ENCODE measurements at places on chromosomes 13 and 19.

GRCh38 chr19:38072776-38073750, 151.0 kb downstream of the DPF1 start:
- DNase-seq = no peak

GRCh38 chr13:113431171-113431570, 22.1 kb downstream of the ADPRHL1 start:
- no peak for DNase-seq

DNA sequence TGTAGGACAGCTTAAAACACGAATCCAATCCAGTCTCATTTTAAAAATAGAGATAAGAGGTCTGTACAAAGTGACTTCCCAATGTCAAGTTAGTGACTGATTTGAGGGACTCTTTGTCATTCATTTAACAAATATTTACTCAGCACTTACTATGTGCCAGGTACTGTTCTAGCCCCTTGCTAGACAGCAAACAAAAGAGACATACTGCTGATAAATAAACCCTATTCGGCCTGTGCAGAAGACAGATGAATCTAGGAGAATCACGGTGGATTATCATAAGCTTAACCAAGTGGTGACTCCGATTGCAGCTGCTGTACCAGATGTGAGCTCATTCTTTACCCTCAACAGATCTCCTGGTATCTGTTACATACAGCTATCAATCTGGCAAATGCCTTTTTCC, 6.4 kb upstream of the ELF1 start:
- DNase-seq = no peak

DNA sequence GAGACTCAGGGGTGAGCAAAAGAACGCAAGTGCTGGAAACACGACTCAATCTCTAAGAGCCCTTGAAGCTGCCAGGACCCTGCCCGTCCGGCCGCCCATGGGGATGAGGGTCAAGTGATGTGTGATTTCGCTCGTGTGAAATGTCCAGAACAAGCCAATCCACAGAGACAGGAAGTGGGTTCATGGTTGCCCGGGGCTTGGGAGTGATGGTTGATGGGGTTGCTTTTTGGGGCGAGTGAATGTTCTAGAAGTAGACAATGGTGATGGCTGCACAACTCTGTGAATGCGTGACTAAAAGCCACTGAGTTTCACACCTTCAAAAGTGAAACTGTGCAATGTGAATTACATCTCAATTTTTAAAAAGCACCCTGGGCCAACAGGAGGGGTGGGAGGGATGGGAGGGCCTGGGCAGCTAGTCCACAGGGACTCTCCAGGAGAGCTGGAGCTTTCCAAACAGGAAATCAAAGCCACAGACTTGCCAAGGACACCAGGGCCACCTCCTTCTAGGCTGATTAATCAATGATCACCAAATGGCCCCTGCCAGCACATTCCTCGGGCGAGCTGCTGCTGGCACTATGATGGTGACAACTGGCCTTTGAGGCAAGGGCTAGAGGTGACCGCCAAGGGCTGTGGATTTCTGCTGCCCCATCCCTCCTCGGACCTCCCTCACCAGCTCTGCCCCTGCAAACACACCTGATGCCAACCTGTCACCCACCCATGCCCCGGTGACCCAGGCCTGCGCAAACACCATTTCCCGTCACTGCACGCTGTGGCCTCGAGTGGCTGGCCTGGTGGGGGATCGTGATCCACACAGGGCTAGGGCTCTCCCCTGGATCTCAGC, 14.0 kb downstream of the DPP9 start:
- DNase-seq = no peak

DNA sequence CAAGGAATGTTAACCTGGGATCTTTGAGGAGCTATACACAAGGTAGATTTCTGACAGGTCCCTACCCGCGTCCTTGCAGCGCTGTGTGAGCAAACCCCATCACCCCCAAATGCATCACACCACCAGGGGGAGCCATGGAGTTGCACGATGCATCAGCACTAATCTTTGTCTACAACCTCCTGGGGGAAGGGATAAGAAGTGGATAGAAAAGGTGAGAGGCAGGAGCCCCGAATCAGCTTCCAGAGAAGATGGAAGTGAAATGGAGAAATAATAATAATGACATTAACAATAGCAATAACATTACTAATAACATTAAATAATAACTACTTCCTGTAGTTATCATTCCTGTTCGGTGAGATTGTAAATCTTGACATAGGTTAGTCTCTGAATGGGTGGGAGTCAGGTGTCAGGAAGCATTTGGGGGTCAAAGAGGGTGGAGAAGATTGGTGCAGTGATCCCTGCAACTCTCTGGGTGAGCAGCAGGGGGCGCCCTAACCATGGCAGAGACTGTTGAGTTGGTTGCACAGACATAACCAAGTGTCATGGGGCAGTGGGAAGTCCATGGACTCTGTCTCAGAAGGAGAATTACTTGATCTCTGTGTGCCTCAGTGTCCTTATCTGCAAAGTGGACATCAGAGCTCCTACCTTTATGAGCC, 16.5 kb downstream of the SIGLEC7 start:
- DNase-seq = peak; percentile 88

- no peak for DNase-seq
Observed at GRCh38 chr13:74930402-74931165, 551.4 kb downstream of the TBC1D4 start.

DNA sequence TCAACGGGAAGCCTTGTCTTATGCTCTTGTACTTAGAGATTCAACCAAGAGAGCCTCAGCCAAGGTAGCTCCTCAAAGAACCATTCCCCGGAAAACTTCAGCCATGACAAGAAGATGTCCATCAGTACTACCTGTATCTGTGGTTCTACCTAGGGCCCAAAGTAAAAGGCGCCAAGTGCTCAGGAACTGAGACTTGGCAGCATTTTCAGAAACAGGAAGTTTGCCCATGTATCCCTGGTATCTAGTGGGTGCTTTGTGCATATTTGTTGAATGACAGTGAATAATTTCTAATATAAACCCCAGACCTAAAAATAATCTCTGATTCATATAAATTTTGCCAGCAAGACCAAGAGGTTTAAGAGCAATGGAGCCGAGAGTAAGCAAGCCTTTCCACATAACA, 7.2 kb downstream of the FAM216B start:
- DNase-seq = no peak

DNA sequence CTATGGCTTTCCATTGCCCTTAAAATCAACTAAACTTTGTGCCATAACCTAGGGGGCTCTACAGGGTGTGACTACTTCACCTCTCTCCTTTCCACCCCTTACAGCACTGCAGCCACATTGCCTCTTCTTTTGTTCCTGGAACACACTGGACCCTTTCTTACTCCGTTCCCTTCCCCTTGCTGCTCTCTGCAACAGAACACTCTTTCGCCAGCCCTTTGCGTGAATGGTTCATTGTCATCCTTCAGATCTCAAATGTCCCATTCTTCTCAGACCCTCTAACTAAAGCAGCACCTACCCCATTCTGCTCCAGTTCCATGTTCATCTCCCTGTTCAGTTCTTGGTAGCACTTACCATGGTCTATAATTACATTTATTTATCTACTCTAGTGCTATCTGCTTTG, 208.3 kb downstream of the OXGR1 start:
- DNase-seq = no peak

DNA sequence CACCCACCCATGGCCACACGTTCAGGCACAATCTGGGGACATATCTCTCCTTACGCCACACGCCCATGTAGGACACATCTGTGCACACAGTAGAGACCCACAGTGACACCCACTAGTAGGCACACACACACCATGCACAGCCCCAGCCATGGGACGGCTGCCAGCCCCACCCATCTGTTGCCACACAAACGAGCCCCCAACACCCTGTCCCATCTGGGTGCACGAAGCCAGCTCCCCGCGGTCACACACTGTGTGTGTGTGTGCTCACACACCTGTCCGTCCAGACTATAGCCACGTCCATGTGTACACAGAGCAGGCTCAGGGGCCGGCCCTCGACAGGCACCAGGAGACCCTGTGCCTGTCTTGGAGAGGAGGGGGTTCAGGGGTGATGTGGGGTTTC, 10.6 kb downstream of the ERFL start:
- no peak for DNase-seq

DNA sequence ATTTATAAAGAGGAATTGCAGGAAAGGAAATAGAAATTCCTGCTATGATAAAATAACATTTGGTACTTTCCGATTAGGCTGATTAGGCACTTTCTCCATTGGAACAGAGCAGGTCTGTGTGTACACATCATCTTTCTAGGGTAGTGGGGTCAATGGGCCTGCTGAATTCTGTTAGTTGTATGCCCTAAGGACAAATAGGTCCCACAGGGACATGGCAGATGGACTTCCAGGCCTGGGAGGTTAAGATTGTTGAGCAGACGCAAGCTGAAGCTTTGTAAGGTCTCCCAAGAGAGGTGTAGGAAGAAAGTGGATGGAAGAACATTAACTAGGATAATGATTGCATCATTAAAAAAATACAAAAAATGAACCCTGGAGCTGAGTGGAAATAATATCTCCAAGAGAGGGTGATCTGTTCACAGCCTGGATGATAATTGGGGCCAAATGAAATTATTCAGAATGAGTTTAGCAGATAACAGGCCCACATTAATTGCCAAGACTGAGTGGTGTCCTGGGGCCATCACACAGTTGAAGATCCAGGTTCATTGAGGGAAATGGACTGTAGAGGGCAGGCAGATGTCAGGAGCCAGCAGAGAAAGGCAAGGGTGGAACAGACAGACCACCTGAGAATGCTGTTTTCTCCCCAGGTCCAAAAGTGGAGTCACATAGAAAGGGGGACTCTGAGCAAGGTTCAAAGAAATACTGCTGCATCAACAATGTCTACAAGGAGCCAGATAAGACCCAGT, 215.1 kb downstream of the DNAJC15 start:
- no peak for DNase-seq

GRCh38 chr19:49781394-49781793, 14.6 kb downstream of the AP2A1 start:
- no peak for DNase-seq

DNA sequence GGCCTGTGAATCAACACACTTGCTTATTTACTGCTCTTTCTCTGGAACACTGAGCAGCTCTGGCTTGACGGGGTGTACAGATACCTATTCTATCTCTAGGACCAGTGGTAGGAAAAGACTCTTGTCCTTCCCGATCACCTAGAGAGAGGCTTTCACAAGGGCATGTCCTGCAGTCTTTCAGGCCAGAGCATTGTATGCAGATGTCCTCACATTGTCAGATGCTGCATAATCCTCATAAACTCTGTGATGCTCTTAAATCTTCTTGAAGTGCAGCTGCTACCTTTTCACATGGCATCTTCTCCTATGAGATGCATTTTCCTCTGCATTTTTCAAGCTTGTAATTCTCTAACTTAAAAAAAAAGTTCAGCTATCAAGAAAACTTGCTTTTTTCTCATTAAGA, 369.4 kb downstream of the OLFM4 start:
- DNase-seq = no peak

GRCh38 chr19:35013820-35014754, 14.0 kb downstream of the GRAMD1A start:
- DNase-seq = peak; percentile 31

DNA sequence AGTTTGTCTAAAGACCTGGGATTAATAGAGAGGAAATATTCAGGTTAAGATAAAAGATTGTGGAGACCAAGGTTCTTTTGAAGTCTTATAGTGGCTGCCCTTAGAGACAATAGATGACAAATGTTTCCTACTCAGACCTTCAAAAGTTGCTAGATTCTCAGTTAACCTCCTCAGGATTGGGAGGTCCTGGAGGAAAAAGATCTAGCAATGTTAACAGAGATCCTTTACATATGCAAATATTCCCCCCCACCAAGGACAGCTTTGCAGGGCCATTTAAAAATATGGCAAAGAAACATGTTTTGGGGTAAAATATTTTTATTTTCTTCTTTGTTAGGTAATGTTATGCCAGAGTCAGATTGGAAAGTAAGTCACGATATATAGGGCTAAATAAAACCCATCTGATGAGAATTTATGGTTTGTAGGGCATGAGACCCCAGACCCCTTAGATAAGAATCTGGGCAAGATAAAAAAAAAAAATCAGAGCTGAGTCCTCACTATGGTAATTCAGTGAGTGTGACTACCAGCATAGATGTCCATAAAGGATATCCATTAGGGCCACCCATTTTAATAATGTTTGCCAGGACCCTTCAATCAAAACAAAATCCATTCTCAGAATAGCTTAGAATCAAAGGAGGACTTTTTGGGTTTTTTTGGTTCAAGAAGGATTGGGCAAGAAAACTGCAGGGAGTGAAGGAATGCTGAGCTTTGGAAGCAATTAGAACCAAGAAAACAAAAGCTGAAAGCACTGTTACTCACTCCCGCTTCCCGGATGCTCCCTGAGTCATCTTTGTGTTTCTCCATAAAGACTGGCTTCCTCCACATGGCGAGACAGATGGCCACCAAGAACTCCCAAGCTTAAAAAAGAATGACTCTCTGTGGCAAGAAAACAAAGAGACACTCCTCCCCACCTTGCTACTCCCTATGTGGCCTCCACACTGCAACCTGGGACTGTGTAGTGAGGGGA, 28.2 kb downstream of the VSTM1 start:
- DNase-seq = no peak

GRCh38 chr19:35332817-35333216, 3.8 kb downstream of the CD22 start:
- DNase-seq = peak; percentile 45

GRCh38 chr13:94674609-94675348, 37.6 kb downstream of the SOX21 start:
- DNase-seq = peak; percentile 69

DNA sequence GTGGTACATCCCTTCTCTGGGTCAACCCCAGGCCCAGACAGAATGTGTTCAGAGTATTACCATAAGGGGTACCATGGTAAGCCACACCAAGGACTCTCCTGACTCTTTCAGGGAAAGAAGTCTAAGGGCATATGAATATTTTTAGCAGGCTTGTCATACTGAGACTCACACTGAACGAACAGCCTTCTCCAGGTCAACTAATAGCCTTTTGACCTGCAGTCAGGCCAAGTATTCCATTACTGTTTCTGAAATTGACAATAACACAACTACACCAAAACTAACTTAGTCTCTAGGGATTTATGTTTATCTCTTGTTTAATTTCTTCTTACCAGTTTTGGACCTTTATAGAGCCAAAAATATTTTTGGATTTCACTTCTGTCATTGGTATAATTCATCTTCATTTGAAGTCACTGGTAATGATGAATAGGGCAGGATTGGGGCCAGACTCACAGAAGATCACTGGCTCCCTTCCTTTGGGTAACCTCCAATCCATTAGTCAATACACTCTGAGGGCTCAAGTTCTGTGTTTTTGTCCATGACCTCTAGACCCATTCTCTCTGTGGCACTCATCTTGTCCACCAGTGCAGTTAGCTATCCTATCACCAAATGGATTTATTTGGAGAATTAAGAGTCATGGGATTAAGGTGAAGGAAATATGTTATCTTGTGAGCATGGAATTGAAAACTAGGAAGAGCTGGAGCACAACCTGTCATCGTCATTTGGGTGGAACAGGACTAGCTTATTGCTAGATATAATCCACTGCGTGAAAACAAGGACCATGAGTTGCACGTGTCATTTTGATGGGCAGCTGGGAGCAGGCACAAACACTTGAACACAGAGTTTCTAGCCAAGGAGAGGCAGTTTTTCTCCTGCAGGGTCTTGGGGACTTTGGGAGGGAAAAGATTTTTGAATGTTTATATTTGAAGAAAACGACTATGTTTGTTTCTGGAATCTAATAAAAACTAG, 313.3 kb downstream of the DCLK1 start:
- DNase-seq = no peak

- DNase-seq = no peak
Observed at GRCh38 chr13:59746291-59746962, 417.3 kb downstream of the DIAPH3 start.
